ENCODE measurements at places on chromosomes 11 and 22. TPM values are rescaled to one million over a fixed set of nuclear protein-coding genes. Genes with fewer than 3 reads are reported as not detected.

ST14 gene
- total RNA-seq, result 174 TPM

GP1BB gene
- total RNA-seq, result not detected

MMP27 gene
- not detected for total RNA-seq

TCN1 gene
- total RNA-seq, result 335 TPM

GGTLC2 gene
- not detected for total RNA-seq

DNA sequence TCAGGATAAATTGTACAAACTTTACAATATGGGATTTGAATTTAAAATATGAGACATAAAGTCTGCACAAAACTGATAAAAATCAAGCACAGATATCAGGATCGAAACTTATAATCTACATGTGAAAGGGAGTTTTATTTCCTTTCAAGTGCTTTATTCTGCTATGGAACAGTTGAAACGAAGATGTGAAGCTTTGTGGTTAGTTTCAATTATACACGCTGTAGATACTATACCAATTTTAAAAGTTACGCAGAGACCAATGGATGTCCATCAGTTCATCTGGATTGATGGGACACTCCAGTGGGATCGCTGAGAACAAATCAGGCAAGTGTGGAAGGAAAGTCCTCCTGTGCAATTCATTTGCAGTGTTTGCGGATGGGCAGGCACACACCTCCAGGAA is 34.5 kb upstream of the CAT start:
- DNase-seq, result no peak

- no peak for DNase-seq
Measured at GRCh38 chr11:42812361-42812760, 499.4 kb upstream of the API5 start.

DNA sequence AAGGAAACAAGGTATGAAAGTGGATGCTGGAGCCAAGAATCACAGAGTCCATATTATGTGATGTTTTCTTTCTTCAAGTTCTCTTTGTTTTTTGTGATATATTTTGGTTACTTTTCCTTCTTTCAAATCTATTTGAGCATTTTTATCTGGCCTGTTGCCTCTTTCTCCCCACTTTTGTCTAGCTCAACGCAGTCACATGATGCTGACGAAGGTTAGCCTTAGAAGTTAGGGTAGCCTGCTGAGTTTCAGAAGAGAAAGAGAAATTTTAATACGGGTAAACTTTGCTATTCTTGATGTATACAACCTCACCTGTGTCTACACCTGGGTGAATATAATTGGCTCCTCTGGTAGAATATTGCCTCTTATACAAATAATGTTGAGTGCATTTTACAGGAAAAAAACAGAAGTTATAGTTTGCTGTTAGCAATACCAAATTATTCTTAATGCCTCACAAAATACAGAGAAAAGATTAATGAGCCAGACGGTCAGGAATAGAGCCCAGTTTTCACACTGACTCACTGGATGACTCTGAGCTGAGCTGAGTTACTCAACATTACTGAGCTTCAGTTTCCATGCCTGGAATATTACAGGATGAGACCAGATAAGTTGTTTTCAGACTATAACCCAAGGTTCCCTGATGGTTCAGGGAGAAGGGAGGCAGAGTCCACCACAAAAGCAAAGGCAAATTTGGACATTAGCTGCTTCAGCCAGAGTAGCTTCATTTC is 161.6 kb upstream of the BDNF start:
- DNase-seq, result no peak

- DNase-seq, result no peak
Measured at GRCh38 chr11:23730307-23730998, 766.4 kb upstream of the LUZP2 start.

- DNase-seq, result no peak
Measured at GRCh38 chr11:73189723-73190556, 28.1 kb upstream of the P2RY2 start.

DNA sequence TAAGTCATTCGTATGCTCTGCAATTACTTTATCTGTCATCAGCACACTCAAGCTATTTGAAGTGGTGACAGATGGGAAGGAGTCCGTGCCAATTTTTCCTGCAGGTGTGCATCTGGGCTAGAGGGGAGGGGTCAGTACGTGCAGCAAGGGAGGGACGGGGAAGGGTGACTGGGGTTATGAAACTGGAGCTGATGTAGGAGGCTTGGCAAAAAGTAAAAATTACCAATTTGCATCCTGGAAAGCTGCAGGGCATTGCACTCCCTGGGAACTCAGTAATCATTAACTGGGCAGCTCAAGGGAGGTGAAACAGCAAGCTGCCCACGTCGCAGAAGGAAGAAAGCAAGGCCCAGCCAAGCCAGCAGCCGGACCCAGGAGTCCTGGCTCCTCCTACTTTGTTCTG is 87.1 kb upstream of the TMEM45B start:
- DNase-seq, result peak; percentile 45

DNA sequence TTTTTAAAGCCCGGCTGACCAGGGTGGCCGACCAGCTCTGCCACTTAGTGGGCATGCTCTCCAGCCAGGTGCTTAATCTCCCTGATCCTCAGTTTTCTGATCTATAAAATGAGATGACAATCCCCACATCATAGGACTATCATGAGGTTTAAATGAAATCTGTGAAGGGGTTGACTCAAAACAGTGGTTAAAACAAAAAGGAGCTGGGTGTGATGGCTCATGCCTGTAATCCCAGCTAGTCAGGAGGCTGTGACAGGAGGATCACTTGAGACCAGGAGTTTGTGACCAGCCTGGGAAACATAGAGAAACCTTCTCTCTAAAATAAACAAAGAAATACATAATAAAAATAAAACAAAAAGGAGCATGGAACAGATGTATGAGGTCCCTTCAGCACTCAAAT is 3.6 kb upstream of the C11orf86 start:
- no peak for DNase-seq

GRCh38 chr11:105204636-105205035 is 65.1 kb upstream of the CARD18 start:
- no peak for DNase-seq

- no peak for DNase-seq
Measured at GRCh38 chr11:2775083-2775625, 75.4 kb upstream of the KCNQ1OT1 start.
